ENCODE measurements at places on chromosomes 4 and X.

DNA sequence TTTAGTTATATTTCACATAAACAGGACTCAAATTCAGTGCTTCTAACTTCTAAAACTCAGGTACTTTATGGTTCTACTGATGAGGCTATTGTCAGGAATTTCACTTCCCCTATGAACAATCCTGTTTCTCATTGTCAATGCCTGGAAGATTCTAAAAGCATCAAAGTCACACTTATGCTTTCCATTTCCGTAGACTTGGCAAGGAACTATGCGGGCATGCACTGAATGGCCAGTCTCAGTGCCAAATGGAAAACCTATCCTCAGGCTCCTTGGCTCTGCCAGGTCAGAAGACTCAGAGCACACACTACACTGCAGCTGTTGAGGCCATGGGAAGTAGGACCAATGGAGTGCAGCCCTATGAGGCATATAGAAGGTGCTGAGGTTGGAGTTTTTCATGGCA lies 97.0 kb upstream of the PTPN13 start:
- no peak for DNase-seq

DNA sequence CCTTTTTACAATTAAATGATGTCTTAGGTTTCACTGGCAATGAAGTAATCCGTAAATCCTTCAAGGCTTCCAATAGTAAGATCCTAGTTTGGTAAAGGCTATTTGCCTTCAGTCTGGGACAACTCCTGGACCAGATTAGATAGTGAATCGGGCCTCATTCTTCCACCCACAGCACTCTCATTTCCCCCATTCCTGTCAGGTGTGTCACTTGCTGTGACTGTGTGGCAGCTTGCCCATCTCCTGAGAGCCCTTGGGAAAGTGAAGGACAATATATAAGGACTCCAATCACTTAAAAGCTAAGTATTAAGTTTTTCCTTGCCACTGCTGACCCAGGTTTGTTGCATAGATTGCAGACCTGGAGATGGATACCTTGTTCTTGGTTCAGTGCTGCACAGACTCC lies 3.3 kb upstream of the GASK1B start:
- DNase-seq, result no peak

GRCh38 chr4:72969976-72970375 lies 99.5 kb downstream of the COX18 start:
- no peak for DNase-seq

DNA sequence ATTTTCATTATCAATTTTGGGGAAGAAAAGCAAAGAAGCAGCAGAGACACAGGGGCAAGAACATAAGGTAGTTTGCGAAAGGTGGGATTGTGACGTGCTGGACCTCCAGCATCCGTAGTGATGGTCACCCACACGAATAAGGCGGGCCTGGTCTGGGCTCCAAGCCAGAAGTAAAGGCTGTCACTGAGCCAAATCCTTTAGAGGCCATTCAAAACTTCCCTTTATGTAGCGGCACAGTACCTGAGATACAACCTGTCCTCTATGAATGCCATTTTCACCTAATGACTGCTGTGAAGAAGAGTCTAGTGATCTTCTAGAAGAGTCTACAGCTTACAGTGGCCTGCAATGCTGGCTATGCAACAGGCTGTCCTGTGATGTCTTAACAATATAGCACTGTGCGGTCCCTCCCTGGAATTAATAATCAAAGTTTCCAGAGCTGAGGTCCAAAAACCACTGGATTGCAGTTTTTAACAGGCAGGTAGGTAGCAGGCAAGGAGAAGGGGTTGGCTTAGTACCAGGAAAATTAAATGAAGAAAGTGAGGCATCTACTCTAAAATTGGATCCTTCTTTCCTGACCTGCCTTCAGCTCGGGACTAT lies 56.2 kb downstream of the TRIML1 start:
- no peak for DNase-seq

GRCh38 chr4:174789657-174790056 lies 39.4 kb downstream of the GLRA3 start:
- DNase-seq, result no peak

DNA sequence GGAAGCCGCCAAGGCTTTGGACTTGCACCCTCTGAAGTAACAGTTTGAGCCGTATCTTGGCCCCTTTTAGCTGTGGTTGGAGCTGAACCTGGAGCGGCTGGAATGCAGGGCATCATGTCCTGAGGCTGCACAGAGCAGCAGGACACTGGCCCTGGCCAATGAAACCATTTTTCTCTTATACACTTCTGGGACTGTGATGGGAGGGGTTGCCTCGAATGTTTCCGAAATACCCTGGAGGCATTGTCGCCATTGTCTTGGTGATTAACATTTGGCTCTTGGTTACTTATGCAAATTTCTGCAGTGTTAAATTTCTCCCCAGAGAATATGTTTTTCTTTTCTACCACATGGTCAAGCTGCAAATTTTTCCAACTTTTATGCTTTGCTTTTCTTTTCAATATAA lies 137.2 kb downstream of the MAGEC1 start:
- no peak for DNase-seq

- no peak for DNase-seq
Observed at GRCh38 chrX:2159393-2159792, 341.4 kb downstream of the DHRSX start.

- no peak for DNase-seq
Observed at GRCh38 chrX:133668225-133668931, 253.1 kb upstream of the GPC4 start.

DNA sequence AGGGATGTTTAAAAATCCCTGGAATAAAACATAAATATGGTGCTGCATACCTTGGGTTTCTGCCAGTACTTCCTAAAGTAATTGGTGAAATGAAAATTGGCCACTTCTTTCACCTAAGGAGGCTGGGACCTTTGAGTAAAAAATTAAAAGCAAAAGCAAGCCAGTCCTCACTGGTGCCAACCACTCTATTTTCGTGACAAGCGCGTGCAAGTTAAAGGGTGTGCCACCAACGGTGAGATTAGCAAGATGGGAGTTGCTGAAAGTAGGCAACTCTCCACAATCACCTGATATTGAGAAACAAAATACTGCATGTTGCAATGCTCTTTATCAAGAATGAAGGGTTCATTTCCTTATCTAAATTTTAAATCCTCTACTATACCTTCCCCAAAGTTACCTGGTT lies 19.7 kb upstream of the RTL9 start:
- no peak for DNase-seq

DNA sequence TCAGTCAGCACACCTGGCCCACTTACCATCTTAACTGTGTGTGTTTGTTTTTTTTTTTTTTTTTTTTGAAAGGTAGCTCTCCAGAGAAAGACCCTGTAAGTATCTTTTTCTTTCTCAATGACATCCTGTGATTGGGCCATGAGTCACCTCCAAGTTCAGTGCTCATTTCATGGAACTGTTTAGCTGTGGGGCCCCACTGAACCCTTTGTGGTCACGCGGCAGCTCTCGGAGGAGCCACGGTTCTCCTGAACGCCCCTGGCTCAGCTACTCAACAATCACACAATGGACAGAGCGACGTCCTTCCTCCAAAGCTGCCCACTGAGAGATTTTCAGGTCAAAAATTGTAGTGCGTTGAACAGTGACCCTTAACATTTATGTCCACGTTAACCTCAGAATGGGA lies 14.2 kb upstream of the IL3RA start:
- peak; percentile 80 for DNase-seq

GRCh38 chr4:128812442-128813235 lies 3.1 kb downstream of the JADE1 start:
- DNase-seq, result peak; percentile 50

- DNase-seq, result no peak
Observed at GRCh38 chrX:68928401-68928800, 99.6 kb downstream of the EFNB1 start.

DNA sequence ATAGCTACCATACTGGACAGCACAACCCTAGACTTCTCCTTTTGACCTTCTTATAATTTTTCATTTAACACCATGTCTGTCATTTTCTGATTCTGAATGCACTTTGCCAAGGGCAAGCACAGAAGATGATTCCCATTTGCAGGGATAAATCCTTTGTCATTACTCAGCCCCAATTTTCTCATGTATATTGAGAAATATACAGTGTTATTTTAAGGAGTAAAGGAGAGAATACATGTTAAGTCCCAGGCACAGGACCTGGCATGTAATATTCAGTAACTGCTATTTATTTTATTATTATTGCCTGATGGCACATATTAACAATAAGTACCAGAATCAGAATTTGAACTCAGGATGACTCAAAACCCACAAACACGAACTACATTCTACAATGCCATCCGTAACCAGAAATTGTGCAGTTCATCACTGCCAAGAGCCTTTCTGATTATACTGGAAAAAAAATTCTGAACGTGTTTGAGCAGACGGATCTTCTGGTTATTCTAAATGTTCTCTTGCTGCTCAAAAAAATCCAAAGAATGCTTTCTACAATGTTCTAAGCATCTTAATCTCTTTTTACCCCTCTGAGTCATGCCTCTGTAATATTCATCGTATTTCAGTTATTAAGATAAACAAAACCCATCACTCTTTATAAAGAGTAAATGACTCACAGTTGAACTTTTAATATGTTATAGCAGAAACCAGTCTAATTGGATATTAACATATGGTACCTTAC lies 170.0 kb downstream of the MID1 start:
- DNase-seq, result no peak

- no peak for DNase-seq
Observed at GRCh38 chrX:118383120-118383519, 37.2 kb downstream of the WDR44 start.

- DNase-seq, result no peak
Observed at GRCh38 chrX:13463608-13464007, 105.8 kb upstream of the EGFL6 start.

- DNase-seq, result peak; percentile 74
Observed at GRCh38 chr4:89284828-89285227, 22.8 kb downstream of the GPRIN3 start.

- no peak for DNase-seq
Observed at GRCh38 chr4:7559316-7559715, 124.6 kb upstream of the PSAPL1 start.

DNA sequence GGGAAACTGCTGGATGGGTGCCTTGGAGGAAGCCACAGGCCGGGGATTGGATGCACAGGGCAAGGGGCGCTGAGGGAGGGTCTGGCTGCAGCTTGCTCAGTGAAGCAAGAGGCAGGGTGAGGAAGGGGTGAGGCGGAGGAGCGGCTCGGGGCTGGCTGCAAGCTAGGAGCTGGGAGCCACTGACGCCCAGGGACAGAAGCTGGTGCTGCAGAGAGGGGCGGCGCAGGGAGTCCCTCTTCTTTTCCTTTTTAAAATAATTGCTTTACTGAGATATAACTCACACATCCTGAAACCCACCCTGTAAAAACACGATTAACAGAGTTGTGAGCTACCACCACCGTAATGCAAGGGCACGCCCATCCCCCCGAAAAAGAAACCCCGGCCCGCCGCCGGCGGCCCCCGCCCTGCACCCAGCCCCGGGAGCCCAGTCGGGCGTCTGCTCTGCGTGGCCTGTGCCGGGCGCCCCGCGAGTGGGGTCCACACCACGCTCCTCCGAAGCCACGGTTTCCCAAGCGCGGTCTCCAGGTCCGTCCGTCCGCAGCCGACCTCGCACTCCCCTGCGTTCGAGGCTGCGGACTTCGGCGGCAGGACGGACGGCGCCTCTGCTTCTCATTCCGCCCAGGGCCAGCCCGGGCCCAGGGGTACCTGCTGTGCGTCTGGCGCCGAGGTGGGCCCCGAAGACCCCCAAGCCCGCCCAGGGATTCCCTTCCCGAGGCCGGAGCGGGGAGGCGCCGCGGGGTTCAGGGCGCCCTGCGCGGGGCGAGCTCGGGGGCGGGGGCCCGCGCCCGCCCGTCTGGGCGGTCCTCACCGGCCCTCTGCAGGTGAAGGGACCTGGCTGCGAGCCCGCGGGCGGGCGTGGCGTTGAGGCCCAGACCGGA lies 866 bp upstream of the UVSSA start:
- DNase-seq, result peak; percentile 45

- no peak for DNase-seq
Observed at GRCh38 chr4:44651425-44651824, at the start of gene YIPF7. Gene YIPF7, minus strand, starts transcription at chr4:44651625. Its CDS starts 1,525 bp downstream, at chr4:44650100.

GRCh38 chr4:55386840-55387239 lies 8.9 kb upstream of the TMEM165 start:
- DNase-seq, result no peak

DNA sequence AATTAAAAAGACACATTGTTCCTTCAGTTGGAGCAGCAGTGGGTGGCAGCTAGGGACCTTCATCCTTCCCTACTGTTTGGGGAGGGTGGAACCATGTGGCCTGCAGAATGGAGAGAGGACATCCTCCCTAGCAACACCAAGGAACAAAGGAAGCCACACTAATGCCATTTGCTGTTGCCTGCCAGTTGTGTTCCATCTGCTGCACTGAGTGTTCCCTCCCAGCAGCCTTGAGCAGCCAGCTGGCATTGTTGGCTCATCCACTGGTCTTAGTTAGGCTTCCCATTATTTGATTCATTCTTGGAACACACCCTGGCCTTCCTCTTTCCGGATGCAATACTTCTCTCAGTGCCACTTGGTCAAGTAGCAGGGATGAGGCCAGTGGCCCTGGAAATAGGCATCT lies 25.0 kb upstream of the HMGB3 start:
- no peak for DNase-seq

DNA sequence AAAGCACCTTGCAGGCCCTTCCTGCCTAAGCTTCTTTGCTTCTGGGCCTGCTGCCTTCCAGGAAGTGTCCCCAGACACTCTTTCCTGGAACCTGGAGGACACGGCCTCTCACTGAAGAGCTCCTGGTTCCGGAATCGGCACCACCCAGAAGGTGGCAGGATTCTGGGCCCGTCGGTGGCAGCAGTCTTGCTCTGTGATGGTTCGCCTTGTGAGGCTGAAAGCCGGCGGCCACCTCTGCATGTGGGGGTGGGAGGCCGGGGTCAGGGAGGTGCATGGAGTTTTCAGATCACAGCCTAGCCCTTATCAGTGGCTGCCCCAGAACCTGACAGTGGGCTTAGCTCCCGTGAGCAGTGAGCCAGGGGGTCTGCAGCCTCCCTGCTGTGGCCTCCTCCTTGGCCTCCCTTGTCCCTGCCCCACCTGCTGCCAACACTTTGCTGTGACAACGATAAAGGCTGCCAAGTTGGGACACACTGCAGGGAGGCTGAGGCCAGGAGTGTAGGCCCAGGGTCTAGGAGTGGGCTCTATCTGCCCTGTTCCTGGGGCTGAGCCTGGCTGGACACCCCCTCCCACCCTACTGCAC lies 30.8 kb upstream of the GPR78 start:
- no peak for DNase-seq

GRCh38 chrX:140918398-140919038 lies 83.9 kb upstream of the SPANXB1 start:
- peak; percentile 77 for DNase-seq
